ENCODE measurements at places on chromosomes 5 and 9.

- DNase-seq, result no peak
Measured at GRCh38 chr9:15144622-15145061, 162.4 kb downstream of the TTC39B start.

DNA sequence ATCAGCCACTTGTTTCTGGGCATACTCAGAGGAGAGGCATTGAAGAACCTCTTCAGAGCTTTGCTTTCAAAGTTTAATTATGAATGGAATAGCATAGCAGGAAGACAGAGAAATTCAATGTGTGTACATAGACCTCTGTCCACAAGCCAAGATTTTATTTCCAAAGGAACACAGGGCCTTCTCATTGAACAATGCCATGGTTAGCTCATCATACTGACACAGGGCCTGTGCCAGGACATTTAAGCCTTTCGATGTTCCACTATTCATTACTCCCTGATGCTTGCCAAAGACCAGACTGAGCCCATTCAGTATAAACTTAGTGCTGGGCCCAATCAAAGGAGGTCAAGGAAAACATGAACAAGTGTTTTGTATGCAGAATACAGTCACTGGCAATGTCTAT is 280.8 kb downstream of the FBXL17 start:
- no peak for DNase-seq

DNA sequence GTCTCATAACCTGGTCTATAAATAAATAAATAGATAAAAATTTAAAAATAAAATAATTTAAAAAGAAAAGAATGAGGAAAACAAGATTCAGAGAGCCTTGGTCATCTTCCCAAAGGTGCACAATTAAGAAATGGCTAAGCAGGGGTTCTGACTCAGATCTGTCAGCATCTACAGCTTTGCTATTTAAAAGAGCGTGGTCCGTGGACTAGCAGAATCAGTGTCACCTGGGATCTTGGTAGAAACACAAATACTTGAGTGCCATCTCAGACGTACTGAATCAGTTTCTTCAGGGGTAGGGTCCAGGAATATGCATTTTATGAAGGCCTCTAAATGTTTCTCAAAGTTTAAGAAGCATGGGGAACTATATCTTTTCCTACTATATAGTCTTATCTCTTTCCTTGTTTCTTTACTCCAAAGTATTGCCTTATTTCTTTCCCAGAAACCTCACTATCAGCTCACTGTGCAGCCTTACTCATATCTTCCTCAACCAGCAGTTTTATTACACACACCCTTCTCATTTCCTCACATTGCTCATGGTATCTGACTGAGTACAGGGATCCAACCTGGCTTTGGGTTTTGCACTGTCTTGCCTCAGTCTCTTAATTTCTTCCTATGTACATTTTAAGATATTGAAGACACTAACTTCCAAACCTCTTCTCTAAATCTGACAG is 58.6 kb downstream of the TMC1 start:
- no peak for DNase-seq

DNA sequence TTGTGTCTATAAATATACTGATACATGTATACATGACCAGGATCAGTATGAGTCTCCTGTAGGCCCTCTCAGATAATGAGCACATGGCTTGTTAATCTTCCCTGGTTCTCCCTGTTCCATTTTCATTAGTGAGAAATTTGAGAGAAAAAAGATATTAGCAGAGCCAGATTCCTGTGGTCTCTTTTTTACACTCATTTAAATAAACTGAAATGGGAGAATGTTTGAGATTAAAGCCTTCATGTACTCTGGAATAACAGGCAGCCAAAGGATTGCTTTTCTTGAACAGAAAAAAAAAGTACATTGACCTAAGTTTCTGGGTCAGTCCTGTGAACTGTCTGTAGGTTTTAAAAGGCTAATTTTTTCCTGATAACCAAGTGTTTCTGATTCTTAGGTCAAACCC is 44.2 kb downstream of the PWWP2A start:
- no peak for DNase-seq

DNA sequence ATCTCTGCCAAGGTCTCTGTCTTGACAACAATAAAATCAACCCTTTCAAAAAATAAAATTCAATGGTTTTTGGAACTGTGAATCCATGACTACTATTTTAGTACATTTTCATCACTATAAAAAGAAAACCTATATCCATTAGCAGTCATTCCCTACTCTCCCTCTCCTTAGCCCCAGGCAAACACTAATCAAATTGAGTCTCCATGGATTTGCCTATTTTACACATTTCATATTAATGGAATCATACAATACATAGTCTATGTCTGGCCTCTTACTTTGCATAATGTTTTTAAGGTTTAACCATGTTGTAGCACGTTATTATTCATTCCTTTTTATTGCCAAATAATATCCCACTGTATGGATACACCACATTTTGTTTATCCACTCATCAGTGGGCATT is 24.1 kb downstream of the RIGI start:
- DNase-seq, result no peak

- DNase-seq, result no peak
Measured at GRCh38 chr5:31755676-31756230, 116.8 kb downstream of the PDZD2 start.

GRCh38 chr5:149549461-149550267 is 1.6 kb downstream of the CSNK1A1 start:
- peak; percentile 40 for DNase-seq

DNA sequence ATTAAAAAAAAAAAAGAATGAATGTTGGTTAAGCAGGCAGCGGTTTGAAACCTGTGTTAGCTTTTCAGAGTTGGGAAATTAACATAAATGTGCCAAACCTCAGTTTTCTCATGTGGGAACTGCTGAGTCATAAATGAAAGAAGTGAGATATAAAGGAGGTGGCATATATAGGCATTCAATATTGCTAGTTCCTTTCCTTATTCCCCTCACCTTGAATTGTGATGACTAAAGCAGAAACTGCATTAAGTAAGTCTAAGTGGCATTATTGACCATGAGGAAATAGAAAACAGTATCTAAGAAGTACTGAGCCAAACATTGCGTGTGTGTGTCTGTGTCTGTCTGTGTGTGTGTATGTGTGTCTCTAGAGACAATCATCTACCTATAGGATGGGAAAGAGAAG is 691.2 kb downstream of the TLR4 start:
- no peak for DNase-seq

DNA sequence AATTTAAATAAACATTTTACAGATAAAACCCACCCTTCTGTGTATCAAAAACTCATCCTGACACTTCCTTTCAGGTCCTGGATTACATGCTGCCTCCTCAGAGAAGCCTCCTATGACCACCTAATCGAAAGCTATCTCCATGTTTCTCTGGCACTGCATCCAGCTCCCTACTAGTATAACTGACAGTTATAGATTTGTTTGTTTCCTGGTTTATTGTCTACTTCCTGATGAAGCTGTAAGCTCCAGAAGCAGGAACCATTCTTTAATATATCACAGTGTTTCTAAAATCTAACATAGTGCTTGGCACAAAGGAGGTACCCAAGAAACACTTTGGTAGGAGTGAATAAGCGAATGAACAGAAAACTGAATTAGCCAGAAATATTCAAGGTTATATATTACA is 270.4 kb downstream of the EFNA5 start:
- DNase-seq, result no peak

- DNase-seq, result no peak
Measured at GRCh38 chr5:133243196-133243595, 191.4 kb downstream of the HSPA4 start.

DNA sequence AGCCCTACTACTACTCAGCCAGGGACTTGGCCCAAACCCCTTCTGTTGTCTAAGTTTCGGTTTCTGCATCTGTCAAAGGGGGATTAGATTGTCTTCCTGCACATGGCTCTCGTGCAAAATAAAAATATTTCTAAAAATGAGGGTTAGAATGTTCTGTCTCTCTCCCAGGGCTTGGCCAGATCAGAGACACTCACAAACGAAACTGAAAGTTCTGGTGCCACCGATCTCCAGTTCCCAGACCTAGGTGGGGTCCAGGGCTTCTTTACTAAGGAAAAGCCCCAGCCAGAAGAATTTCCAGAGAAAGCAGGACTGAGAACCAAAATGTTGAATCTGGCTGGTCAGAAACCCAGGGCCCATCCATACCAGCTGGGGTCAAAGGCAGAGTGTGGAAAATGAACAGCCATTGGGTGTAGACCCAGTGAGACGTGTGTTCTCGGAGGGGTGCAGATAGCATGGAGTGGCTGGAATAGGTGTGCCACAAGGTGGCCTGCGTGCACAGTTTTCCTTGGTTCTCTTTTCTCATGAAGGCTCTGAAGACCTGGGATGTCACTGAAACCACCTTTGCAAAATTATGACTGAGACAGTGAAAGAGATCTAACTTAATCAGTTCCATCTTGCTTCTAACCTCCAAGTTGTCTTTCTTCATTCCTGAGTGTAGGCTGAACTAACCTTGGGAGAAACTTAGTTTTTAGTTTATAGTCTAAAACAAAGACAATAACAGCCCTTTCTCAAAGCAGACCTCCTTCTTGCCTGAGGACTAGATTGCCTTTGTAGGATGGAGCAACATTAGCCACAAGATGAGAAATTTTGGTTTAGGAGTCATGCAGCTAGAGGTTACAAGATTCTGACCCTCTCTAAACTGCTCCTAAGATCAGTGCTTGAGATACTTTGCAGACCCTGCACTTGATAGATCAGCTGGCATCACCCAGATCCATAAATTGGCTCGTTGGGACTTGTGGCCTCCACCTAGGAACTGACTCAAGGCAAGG is 2.3 kb upstream of the SLC23A1 start:
- DNase-seq, result no peak

- DNase-seq, result no peak
Measured at GRCh38 chr5:88727705-88728313, 155.2 kb downstream of the MEF2C start.

DNA sequence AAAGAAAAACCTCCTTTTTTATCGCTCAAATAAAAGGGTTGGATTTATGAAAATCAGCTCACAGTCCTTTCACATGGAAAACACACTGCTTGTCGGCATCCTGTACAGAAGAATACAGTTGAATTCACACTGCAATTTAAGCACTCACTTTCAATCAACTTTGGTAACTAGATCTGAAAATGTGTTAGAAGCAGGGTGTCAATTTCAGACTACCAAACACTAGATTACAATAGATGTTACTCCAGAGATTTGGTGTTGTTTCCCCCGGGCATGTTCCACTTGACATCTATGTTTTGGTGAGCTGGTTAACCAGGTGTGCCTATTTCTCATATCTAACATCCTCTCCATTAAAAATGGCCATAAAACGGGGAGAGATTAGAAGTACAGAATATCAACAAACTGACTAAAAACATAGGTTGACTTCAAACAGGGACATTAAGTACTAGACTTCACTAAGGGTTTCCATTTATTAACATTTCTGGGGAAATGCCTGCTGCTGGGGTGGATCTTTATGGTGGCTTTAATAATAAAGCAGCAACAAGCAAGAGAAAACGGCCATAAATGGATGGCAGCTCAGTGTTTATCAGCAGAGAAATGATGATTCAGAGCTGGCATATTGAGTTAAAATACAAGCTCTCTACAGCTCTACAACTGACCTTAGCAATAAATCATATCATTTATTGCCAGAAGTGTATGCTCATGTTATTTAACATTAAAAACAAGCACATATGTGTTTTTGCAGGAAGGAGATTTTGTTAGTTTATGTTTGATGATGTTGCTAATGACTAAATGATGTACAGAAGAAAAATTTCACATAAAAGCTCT is 158.8 kb downstream of the SLF1 start:
- DNase-seq, result peak; percentile 22

- DNase-seq, result no peak
Measured at GRCh38 chr5:97838214-97838613, 655.2 kb upstream of the RIOK2 start.

DNA sequence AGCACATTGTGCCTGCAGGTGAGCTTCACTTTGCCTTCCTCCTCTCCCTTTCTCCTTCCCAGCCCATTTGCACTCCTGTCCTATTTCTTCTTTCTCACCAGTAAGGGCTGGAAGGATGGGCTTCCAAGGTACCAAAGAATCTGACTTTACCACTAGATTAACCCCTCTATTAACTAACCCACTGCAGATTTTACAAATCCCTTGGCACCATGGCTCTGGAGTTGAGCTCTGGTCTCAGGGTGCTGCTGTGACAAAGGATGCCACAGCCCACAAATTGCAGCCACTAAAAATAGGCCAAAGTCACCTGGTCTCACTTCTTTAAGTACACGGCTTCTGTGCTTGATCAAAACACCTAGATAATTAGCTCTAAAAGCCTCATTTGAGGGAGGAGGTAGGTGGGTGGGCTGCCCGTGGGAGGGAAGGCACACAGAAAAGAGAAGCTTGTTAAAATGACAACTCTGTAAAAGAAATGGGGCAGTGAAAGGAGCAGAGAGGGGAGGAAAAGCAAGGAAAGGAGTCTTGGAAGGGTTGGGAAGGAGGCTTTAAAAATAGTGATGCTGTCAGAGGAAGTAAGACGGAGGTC is 327.4 kb downstream of the DRD1 start:
- DNase-seq, result no peak

DNA sequence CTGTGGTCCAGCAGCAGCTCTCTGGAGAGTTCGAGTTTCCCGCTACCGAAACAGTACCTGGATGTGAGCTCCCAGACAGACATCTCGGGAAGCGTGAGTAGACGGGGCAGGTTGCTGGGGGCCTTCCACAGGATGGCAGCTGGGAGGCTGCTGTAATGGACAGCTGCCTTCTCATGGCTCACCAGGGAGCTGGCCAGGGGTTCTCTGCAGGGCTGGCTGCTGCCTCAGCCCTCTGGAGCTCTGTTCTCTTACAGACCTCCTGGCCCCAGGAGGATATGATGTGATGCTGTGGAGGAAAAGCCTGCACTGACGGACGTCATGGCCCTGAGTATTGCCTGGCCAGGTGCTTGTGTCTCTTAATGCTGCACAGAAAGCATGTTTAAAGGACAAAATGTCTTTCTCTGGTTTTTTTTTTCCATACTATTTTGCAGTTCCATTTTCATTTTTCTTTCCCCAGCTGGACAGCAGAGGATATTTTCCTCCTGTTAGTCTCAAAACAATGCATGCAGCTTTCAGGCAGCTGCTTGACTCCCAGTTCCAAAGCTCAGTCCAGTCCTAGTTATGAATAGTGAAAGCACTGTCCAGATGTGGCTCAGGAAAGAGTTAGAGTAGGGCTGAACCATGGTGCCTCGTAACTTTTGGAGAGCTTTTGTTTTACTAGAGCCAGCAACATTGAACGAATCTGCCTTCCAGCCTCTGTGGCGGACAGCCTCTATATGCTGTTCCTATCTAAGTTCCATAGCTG is 77.5 kb upstream of the RARS1 start:
- no peak for DNase-seq

- no peak for DNase-seq
Measured at GRCh38 chr5:32130865-32131264, 43.3 kb downstream of the GOLPH3 start.

GRCh38 chr5:178320281-178320855 is 87.8 kb upstream of the PHYKPL start:
- DNase-seq, result no peak

DNA sequence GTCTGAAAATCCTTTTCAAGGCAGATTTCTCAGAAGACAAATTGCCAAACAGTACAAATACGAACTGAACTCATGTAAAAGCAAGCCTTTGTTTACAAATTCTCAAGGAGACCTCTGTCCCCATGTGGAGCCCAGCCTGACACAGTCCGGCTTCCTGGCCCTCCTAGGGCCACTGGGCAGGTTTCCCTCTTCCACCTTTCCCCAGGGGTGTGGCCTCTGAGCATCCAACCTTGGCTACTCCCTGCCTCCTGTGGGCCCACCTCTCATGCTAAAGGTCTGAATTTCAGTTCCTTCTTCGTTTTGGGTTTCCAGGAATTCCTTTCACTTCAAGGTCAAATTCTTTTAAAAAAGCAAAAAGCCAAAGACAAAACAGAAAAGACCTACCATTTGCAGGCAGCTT is 10.1 kb downstream of the DAP start:
- DNase-seq, result no peak

Data from BE2C (cell line).